WERI-Rb-1 (cell line): ENCODE measurements at places on chromosomes 6 and 20.

- DNase-seq: no peak
Measured at GRCh38 chr20:8527998-8528723, 396.1 kb downstream of the PLCB1 start.

- no peak for DNase-seq
Measured at GRCh38 chr6:77502981-77503380, 39.7 kb upstream of the HTR1B start.

DNA sequence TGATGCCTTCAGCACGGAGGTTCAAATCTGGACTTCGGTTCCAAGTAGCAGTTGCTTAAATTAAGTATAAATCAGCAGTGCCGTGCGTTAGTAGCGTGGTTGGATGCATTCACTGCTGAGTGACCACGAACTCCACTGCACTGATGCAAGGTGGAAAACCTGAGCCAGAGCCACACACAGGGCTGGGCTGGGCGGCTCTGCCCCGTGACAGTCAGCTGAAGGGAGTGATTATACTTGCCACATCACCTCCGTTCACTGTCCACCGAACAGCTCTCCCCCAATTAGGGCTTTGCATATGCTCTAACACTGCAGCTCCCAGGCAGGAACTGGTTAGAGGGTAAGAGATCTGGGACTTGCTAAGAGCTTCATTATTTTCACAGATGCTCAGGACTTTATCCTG lies 22.2 kb downstream of the PPP1R3G start:
- DNase-seq: no peak

DNA sequence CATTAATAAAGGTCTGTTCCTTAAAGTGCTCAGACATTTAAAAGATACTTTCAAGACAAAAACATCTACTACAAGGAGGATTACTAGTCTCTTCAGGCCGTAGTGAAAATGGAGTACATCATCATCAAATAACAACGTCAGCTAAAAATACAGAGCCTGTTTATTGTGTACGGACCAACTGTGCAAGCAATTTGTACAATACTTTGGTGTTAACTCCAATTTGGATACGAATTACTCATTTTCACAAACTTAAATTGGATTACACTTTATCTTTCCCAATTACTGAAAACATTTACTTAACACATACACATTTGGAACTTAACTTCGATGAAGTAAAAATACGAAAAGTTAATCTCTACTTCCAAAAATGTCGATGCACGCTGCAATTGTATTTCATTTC lies 802 bp downstream of the CYP39A1 start:
- DNase-seq: no peak

- no peak for DNase-seq
Measured at GRCh38 chr6:24195836-24196597, 70.0 kb downstream of the NRSN1 start.

DNA sequence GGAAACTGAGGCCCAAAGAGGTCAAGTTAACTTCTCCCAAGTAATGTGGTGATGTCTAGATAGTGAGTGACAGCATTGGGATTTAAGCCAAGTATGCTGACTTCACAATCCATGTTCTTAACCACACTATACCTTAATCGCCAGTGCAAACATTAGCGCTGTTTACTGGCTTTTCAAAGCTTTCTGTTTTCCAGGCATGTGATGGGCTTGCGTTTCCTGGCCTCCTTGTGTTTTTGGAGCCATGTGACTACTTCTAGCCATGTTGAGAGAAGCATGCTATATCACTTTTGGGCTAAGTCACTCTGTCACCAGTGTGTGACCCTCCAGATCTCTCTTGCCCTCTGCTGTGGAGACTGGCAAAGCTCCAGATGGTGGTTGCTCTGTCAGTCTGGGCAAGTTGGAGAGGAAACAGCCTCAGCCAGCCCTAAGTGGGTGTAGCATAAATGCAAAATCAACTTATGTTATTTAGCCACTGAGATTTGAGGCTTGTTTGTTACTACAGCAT lies 76.9 kb downstream of the ANKRD6 start:
- DNase-seq: no peak

- no peak for DNase-seq
Measured at GRCh38 chr6:13053006-13053461, 275.3 kb downstream of the TBC1D7 start.

GRCh38 chr20:64055396-64055892 lies 6.0 kb upstream of the SOX18 start:
- DNase-seq: no peak
